ENCODE measurements at places on chromosomes 4 and X.

- DNase-seq = peak; percentile 76
Measured at GRCh38 chr4:4859325-4859798, at the start of gene MSX1. TSS of gene MSX1 (plus strand) at chr4:4859665. CDS start at chr4:4859900, 235 bp downstream.

DNA sequence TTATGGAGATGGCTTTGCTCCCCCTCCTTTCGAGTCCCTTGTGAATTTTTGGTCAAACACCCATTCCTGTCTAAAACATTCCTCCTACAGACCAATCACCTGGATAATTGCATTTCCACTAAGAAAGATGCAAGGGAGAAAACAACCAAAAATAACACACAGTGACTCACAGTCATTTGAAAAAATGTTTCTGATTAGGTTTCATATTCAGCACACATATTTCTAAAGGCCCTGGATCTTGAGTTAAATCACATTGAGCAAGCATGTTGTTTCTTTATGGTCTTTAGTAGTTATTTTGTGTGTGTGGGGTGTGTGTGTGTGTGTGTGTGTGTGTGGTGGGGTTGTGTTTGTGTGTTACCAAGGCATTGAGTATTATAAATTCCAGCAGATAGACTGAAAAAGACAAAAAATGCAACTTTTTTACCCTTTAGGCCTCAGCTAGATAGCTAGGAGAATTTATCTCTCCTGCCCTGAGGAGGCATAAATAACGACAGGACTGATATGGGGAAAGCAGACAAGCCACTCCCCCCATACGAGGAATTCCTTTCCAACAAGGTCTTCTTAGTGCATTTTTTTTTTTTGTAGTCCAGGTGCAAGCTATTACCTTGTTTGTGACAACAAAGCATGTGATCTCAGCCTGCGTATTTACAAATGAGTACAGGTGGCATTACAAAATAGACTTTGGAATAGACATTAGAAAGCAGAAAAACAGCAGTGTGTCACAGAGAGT lies 265.4 kb upstream of the ADGRL3 start:
- DNase-seq = no peak

GRCh38 chrX:131703646-131704045 lies 159.8 kb downstream of the OR13H1 start:
- no peak for DNase-seq

- no peak for DNase-seq
Measured at GRCh38 chr4:110170861-110171260, 27.6 kb downstream of the ELOVL6 start.

- DNase-seq = no peak
Measured at GRCh38 chr4:30002341-30002740, 717.8 kb upstream of the PCDH7 start.

DNA sequence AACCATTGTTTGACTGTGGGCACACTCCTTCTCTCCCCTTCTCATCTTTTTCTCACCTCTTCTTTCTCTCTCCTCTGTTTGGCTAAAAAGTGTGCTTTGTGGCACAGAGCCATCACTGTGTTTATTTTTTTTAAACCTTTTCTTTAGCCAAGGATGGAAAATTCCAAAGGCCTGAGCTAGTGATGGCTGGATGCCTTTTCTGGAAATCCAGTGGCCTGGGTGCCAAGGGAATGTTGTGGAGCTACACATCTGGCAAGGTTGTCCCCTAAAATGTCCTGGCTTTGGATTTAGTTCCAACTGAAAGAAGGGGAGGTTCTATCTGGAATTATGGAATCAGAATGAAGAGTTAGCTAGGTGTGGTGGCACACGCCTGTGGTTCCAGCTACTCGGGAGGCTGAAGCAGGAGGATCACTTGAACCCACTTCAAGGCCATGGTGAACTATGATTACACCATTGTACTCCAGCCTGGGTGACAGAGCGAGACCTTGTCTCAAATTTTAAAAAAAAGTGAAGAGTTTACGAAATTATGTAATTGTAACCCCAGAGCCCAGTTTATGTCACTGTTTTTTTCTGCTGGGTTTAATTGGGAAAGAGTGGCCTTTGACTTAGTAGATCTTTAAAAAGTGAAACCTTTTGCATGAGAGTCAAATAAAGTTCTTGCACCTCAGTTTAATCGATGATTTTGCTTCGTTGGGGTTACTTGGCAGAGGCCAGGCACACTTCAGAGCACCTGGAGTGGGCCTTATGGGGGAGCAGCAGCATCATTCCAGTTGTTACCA lies 17.7 kb downstream of the DOCK11 start:
- DNase-seq = no peak
